Thoracic aorta (tissue), 2 donors: ENCODE measurements at places on chromosomes 11 and 22.
A peak's percentile ranks its signal among the peaks of the same experiment; 100 is the strongest.

DNA sequence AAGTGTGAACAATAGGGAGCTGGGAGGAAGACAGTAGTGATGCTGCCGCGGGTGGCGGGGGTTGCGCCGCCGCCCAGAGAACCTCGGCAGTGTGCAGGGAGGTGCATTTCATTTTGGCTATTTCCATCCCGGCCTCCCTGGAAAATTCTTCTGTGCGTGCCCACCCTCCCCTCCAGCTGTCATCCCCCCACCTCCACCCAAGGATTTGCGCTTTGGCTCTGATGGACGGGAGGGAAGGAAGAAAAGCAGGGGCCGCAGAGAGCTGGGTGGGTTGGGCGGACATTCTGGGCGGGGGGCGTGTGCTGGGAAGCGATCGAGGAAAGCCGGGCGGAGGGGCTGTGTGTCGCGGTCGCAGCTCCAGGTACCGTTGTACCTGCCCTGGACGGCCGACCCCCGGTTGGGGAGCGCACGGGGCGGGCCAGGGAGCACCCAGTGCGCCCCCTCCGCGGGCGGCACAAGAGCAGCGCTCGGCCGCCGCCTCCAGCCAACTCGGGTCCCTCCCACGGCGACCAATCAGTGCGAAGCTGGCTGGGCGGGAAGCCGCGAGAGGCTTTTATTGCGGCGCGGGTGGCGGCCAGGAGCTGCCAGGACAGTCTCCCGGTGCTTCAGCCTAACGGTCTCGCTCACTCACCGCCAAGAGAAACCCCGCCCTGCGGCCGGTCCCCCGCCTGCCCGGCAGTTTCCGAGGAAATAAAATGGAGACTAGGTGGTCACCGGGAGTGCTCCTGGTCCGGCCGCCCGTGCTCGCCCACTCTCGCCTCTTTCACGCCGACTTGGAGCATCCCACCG, 1.6 kb downstream of the NCAM1 start:
- peak; percentile 14 for DNase-seq

DNA sequence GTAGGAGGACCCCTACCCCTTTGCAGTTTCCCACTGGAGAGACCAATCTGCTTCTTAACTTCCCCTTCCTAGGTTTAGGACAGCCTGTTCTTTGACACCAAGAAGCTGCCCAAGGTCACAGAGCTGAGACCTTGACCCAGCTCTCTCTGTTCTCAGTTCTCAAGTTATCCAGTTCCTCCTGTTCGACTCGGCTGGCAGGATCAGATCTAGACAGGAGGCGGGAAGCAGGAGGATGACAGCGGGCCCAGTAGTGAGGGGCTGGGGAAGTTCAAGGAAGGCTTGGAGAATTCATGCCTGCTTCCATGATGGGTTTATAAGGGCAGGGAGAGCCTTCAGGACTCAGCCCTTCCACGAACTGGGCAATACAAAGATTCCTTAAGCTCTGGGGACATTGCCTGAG, 210.6 kb downstream of the DSCAML1 start:
- no peak for DNase-seq

- peak; percentile 33 for DNase-seq
These were observed 482.6 kb downstream of the MIAT start for GRCh38 chr22:27139935-27140511.

DNA sequence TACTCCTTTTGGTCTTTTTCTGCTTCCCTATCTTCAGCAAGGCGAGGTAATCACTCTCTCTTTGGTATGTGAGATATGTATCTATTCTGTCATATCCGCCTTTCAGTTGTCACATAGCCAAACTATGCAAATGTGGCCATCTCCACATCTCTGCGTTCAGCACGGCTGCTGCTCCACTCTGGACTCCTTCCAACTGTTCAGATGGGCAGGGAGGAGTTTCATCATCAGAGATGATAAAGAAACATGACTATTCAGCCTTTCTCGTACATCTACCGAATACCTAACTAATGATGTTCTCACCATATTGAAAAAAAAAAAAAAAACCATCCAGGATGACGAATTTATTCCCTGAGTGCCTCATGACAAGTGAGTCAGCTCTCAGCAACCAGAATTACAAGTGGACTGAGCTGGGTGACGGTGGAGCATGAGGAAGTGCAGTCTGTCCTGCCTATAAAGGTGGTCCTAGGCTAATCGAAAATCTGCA, 899.6 kb downstream of the OPCML start:
- DNase-seq = no peak

- no peak for DNase-seq
These were observed 32.0 kb downstream of the PDE2A start for GRCh38 chr11:72642043-72642883.

GRCh38 chr11:23143022-23143421, 282.7 kb upstream of the CCDC179 start:
- DNase-seq = no peak

DNA sequence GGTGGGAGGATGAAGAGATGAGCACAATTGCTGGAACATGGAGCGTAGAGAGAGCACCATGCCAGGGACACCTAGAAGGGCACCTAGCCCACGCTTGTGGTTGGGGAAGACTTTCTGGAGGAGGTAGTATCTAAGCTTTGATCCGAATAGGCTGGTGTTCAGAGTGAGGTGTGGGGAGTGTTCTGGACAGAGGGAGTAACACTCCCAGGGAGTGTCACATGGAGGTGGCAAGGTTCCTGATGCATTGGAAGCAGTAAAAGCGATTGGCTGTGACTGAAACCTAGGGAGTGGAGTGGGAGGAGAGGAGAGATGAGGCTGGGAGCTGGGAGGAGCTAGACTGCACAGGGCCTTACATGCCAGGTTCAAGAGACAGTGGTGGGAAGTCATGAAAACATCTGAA, 188.0 kb upstream of the NCAM1 start:
- no peak for DNase-seq

GRCh38 chr22:39908737-39909136, 7.9 kb downstream of the GRAP2 start:
- DNase-seq = no peak

- DNase-seq = no peak
These were observed 59.2 kb upstream of the B3GAT1 start for GRCh38 chr11:134471087-134471715.

DNA sequence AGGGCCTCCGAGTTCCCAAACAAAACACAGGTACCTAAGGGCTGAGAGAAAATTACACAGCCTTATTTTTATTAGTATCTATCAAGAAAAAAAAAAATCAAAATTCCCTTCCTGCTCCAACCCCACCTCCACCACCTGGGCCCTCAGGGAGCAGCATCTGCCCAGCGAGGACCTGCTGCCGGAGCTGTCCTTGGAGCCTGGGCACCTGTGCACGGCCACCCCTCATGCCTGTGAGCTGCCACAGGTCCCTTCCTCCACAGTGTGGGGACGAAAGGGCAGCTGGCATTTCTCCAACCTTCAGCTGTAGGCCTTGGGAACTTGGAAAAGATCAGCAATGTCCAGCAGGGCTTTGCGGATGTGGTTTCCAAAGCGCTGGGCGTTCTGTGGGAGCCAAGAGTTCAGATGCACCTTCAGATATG, 6.3 kb upstream of the SYCE3 start:
- no peak for DNase-seq

DNA sequence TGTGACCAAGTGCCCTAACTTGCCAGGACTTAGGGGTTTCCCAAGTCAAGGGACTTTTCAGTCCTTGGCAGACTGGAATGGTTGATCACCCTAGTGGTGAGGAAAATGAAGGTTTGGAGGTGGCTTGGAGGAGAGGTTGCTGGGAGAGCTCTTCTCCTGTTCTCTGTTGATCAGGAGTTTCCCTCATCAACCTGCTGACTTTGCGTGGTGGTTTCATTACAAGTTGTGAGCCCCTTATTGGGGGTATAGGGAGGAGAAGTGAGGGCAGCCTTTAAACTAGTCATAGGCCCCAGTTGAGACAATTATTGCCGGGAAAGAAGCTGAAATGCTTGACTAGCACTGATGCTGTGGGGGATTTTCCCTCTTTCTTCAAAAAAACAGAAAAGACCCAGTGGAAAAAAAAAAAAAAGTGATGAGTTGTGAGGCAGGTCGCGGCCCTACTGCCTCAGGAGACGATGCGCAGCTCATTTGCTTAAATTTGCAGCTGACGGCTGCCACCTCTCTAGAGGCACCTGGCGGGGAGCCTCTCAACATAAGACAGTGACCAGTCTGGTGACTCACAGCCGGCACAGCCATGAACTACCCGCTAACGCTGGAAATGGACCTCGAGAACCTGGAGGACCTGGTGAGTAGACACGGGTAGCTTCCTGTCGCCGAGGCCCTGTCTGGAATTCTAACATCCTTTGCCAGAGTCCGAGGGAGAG, at the start of gene CXCR5:
TSS of gene CXCR5 (plus strand) at position 525 of the 704 bp plus-strand sequence. CDS start at position 575, 50 bp downstream.
- DNase-seq = no peak

GRCh38 chr11:121654259-121654842, 201.6 kb upstream of the SORL1-AS1 start:
- no peak for DNase-seq

DNA sequence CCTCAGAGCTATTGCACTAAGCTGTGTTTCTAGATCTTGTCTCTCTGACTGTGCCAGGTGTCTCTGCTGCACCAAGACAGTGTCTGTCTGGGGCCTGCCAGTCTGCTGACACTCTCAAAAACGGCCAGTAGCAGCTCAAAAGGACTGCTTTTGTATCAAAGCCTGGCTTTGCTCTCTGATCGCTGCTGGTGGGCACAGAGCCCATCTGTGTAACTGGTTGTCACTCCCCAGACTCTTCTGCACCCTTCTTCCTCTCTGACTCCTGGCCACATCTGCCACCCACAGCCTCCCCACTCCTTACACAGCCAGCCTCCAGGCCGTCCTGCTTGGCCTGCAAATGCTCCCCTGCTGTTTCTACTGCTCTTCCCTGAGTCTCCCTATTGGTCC, 26.5 kb downstream of the MED15 start:
- no peak for DNase-seq

DNA sequence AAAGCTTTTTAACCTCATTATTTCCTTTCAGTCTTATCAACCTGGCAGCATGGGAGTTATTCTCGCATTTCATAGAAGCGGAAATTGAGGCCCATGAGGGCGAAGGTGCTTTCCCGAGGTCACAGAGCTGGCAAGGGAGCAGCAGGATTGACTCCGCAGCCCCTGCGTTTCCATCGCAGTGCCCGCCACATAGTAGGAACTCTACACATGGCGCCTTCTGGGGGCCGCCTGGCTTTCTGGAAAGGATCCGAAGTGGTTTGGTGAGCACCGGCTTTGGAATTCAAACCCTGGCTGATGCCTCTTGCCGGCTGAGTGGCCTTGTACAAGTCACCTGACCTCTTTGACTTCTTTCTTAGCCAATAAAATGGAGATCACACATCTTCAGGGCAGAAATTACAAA, 93.4 kb downstream of the CEP164 start:
- no peak for DNase-seq

- no peak for DNase-seq
These were observed 61.8 kb upstream of the CRYBB3 start for GRCh38 chr22:25137577-25138525.

- DNase-seq = no peak
These were observed 858 bp downstream of the OAF start for GRCh38 chr11:120211522-120212258.

DNA sequence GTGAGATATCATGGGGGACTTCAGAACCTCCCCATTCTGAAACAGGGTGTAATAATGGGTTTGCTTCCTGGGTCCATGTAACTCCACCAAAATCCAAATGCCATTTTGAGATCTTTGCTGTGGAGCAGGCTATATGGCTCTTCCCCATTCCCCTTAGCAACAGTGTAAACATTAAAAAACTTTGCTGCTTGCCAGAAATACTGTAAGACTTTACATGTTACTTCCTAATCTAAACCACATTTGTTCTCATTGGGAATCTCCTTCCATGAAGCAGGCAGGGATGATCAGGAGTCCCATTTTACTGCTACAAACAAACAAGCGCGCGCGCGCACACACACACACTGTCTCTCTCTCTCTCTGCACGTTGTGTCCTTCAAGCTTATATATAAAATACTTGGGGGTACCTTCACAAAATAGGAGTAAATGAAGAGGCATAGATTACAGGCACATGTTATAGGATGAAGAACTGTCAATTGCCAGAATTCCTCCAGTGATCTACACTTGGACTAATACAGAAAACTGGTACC, 86.5 kb downstream of the ANO3 start:
- DNase-seq = no peak

GRCh38 chr11:78860720-78861422, 286.2 kb upstream of the NARS2 start:
- DNase-seq = no peak

GRCh38 chr22:44730490-44731356, 21.7 kb upstream of the ARHGAP8 start:
- no peak for DNase-seq

DNA sequence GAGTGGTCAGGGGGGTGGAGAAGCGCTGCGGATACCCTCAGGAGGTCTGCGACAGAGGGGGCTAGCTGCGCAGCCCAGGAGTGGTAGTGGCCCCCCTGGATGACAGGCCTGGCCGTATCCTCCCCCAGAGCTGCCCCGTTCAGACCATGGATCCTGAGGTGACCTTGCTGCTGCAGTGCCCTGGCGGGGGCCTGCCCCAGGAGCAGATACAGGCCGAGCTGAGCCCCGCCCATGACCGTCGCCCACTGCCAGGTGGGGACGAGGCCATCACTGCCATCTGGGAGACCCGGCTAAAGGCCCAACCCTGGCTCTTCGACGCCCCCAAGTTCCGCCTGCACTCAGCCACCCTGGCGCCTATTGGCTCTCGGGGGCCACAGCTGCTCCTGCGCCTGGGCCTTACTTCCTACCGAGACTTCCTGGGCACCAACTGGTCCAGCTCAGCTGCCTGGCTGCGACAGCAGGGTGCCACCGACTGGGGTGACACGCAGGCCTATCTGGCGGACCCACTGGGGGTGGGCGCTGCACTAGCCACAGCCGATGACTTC, 505 bp downstream of the NUDT22 start:
- no peak for DNase-seq

DNA sequence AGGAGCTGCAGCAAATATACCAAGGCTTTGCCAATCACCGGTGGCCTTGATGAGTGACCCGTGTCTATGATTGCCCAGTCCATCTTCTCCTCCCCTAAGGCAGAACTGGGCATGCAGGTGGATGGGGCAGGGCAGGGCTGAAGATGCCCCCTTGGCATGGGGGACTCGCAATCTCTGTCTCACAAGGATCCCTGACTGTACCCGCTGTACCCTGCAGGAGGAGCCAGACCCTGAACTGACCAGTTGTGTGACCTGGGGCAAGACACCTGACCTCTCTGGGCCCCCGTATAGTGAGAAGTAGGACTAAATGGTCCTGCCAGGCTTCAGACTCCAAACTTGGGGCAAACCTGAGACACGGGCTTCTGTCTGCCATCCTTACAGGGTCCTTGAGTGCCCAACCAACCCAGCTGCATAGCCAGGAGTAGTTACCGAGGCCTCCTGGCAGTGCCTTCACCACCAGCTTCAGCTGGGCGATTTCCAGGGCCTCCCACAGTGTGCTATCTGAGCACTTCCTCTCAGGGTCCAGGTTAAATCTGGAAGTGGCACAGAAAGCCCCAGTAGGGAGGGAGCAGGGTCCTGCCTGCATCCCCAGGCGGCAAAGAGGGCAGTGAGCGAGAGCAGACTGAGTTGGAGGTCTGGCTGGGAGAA, 6.4 kb upstream of the KCNJ11 start:
- no peak for DNase-seq

GRCh38 chr11:32333320-32333991, 101.9 kb downstream of the WT1 start:
- no peak for DNase-seq

- DNase-seq = no peak
These were observed 550.7 kb downstream of the INSC start for GRCh38 chr11:15665368-15665871.

GRCh38 chr22:46001046-46001425, 24.1 kb upstream of the WNT7B start:
- DNase-seq = no peak
